ENCODE measurements at places on chromosomes 2 and 18.

DNA sequence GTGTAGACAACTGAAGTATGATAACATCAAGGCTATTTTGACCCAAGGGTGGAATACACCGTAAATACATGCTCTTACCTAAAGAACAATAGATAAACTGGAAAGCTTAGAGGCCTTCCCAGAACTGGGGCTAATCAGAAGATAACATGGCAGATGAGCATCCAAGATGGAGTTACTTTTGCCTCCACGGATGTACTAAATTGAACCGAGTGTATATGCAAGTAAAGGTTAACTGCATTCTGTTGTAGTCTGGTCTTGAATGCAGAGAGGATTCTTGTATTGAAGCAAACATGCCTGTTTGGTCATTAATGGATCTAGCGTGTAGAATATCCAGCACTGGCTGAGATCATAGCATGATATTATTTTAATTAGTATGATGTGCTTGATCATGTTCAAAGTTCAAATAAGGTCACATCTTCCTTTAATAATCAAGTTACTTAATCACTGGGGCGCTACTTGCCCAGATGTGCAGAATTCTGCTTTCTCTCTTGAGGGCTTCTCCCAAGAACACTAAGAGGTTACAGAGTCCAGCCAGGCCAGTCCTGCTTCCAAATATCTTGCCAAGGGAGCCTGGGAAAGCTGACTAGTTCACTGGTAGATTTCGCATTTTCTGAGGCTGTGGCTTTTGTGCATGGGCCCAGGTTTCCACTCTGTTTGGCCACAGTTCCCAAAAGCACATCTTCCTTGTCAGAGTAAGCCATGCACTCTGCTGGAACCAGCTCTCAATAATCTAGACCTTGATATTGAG lies 37.5 kb upstream of the ACSL3 start:
- DNase-seq = no peak

GRCh38 chr2:128550801-128551416 lies 232.2 kb upstream of the HS6ST1 start:
- no peak for DNase-seq

- DNase-seq = no peak
Measured at GRCh38 chr18:69447886-69448285, 47.2 kb downstream of the DOK6 start.

DNA sequence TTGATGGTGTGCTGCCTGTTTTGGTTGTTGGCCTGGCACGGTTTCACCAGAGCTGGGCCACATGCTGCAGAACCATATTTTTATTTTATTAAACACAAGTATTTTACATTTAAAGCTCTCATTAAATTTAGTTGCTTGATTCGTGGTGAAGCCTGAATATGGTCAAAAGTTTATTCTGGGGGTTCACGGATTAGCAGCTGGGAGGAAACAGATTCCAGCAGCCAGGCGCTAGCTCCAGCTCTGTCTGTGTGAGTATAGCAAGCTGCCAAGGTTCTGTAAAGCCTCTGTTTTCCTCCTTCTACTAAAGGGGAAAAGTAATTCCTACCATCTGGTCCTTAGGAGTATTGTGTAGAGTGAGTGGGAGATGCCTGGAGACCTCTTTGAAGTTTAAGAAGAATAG lies 22.5 kb downstream of the GATA6 start:
- DNase-seq = no peak

DNA sequence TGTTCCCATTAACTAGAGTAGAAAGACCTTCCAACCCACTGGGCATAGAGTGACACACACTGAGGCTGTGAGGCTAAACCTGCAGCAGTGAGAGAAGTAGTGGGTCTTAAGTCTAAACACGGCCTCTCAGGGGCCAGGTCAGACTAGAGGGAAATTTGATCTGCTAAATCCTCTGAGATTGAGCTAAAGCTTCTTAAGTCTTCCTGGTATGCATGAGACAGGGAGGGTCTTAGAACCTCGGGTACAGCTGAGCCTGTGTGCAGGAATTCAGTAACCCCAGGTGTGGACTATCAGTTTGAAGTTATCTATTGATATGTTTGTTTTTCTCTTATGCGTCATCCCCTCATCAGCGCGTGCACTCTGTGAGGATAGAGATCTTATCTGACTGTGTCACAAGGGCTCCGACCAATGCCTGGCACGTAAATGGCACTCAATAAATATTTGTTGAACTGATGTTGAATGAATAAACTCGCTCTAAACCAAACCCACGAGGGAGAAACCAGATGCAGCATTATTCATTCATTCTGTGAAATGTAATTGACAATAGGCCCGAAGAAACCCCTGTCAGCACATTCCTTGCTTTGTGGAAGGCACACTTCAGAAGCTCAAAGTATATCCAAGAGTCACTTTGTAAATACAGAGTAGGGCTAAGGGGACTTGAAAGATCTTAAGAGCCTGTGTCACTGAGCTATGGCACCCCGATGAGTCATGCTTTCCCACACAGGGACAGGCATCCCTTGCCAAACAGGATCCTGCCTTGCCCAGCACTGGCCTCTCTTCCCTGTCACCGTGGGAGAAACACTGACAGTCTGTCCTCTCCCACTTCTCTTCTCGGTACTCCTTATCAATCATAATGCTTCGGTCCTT lies 21.7 kb upstream of the RAB10 start:
- no peak for DNase-seq

DNA sequence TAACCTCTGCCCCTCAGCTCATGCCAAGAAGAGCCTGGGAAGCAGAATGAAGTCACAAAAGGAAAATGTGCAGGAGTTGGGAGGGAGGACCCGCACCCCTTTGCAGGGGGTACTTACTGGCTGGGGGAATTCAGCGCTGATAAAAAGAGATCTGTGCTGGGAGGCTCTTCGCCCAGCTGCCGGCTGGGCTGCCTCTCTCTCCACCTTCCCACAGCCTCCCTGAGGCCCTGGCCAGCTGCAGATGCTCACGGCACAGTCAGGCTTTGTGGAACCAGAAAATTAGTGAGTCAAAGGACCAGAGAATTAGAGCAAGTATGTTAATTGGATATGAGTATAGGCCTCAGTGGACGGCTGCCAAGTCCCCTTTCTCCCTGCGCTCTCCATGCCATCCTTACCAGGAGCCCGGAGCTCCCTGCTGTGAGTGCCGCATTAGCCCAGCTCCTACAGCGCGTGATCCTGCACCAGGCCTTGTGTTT lies 181.7 kb upstream of the SH3BP4 start:
- no peak for DNase-seq

DNA sequence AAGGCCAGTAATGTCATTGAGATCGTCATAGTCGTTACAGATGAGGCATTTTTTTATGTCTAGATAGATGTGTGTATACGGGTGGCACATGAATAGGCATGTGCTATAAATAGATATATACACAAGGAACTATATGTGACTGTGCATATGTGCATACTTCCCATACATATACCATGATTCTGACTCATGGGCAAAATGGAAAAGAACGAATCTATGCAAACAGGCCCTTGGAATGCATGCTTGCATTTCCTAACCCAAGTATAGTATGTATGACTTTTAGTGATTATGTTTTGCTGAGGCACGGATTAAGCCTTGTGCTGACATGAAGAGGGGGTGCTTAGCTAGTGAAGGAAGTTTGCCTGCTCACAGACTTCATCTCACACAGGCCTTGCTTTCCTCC lies 111.7 kb downstream of the BCL11A start:
- no peak for DNase-seq

- DNase-seq = peak; percentile 61
Measured at GRCh38 chr2:239934571-239935171, 90.5 kb downstream of the NDUFA10 start.

GRCh38 chr2:178246696-178247095 lies 52.4 kb downstream of the OSBPL6 start:
- DNase-seq = no peak

DNA sequence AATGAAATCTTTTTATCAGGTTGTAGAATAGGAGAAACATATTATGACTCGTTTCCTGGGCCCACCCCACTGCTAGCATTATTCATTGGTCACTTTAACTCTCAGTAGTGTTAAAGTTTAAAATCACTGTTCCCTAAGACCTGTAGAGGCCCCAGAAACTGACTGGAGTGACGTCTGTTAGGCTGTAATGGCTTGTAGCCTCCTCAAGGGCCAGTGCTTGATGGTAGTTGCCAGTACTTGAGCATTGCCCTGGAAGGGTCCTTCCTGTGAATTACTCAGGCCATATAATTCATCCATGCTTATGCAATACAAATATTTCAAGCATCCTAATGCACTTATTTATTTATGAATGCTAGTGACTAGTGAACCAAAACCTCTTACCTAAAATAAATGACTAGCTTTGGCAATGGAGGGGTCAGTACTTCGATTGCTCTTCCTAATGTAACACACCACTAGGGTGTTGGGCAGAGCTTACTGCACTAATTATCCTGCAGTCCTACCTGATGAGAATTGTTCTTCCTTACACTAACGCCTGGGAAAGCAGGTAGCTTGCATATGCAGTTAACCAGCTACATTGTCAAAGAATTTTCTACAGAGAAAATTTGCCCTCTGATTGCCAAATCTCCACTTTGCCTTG lies 31.2 kb downstream of the ARHGAP25 start:
- no peak for DNase-seq

GRCh38 chr2:133315280-133315679 lies 253.0 kb downstream of the NCKAP5 start:
- DNase-seq = no peak

- DNase-seq = no peak
Measured at GRCh38 chr2:63488118-63488713, 100.1 kb downstream of the WDPCP start.

DNA sequence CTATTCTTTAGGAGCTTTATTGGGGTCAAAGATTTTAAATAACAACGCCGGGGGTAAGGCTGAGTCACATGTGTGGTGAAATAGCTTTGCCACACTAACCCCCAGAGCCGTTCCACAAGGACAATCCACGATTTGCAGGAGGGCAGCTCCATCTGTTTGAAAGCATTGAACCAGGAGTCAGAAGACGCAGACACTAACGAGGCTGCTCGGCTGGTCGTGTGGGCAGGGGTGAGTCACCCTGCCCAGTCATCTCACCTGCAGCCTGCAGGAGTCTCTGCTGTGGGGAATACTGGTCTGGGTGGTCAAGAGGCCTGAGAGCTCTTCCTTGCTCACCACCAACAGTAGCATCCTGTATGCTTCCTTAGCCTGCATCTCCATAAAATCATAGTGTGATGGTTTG lies 149.2 kb upstream of the NCK2 start:
- DNase-seq = no peak

GRCh38 chr2:100819370-100820272 lies at the start of gene NPAS2:
TSS of gene NPAS2 (plus strand) at chr2:100820139. CDS start at chr2:100904755, 84,616 bp downstream.
- DNase-seq = peak; percentile 14

GRCh38 chr2:54634564-54635511 lies 88.6 kb upstream of the EML6 start:
- no peak for DNase-seq

GRCh38 chr2:98359986-98360385 lies 13.7 kb downstream of the CNGA3 start:
- no peak for DNase-seq

DNA sequence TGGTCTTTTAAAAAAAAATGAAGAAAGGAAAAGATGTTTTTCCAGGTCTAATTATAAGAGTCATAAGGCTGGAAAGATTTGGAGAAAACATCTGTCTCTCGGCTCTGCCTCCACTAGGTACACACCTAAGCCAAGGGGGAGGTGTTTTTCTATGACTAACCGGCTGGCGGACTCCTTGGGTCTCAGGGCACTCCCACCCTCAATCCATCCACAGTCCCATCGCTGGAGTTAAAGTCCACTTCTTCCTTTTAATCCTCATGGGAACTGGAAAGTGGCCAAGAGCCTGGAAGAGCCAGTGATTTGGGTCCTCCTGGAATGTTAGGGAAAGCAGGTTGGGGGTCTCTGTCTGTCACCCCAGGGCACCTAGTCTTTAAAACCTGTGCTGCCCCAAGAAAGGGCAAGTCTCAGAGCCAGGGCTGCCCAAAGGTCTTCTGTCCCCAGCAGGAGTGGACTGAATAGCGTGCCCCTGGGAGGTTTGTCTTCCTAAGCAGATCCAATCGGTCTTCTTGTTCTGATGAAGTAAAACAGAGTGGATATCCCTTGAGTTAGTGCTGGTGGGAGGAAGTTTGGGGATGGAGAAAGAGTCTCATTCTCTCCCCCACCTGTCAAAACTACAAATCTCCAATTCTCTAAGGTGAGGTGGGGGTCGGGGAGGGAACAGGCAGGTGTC lies 66.4 kb downstream of the MCFD2 start:
- DNase-seq = no peak

- DNase-seq = no peak
Measured at GRCh38 chr2:119934319-119934718, 78.6 kb upstream of the EPB41L5 start.

DNA sequence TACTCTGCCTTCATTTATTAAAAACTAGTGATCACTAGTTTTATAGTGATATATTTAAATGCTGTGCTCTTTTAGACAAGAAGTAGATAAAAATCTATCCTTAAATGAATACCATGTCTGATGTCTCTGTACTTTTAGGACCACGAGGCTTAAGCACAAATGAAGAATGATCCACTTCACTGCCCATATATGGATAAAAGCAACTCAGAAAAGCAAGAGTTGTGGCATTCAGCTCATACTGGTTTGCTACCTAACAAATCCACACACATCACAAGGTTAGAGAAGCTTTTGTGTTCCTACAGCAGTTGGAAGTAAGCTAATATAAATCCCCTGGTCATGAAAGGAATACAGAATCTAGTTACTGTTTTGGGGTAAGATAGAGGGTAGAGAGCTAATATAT lies 72.7 kb upstream of the LPIN2 start:
- DNase-seq = no peak

- DNase-seq = no peak
Measured at GRCh38 chr2:30030361-30030760, 109.0 kb upstream of the ALK start.

DNA sequence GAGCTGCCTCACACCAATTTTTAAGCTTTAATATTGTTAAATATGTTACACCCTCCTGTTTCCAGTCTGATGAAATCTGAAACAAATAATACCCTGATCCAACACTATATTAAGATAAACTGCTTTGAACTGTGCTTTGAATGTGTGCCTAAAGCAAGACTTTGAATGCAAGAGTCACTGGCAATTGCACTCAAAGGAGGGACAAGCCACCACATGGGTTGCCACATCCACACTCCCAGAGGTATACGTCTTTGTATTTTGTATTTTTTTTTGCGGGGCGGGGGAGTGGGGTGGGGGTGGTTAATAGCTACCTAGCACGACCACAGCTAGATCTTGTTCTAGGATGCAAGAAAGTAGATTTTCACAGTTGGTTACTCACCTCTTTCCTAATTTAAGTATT lies 1.8 kb upstream of the ZEB2 start:
- no peak for DNase-seq

DNA sequence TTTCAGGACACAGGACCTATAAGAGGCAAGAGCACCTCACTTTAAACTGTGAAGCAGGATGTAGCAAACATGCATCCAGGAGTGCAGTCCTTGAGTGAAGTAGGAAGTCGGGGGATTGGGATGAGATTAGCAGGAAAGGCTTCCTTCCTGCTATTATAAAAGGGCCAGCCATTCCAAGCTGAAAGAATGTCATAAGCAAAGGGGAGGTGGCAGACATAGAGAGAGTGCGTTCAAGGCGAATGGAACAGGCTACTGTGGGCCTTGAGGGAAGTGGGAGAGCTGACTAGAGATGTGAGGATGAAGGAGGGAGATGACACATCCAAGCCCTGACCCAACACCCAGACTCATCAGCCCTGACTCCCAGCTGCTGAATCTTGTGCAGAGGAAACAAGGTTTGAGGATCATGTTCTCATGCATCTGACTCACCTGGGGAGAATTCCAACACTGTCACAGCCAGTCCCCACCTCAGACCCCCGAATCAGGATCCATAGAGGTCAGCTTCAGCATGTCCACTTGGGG lies 63.9 kb downstream of the GYPC start:
- DNase-seq = no peak

GRCh38 chr2:113240915-113241911 lies 37.5 kb downstream of the PAX8 start:
- peak; percentile 83 for DNase-seq
